ENCODE measurements at places on chromosomes 6 and 20. TPM values are rescaled to one million over a fixed set of nuclear protein-coding genes. Genes with fewer than 3 reads are reported as not detected.

- no peaks in the 10 kb centered on the region for H3K27me3 ChIP-seq
- no peak overlapping the region for H3K27ac ChIP-seq
- no peak overlapping the region for H3K4me3 ChIP-seq
- no peak for DNase-seq
- no peaks in the 10 kb centered on the region for H3K36me3 ChIP-seq
Measured at GRCh38 chr6:131023834-131024504, 39.1 kb downstream of the EPB41L2 start.

CTCFL gene
- total RNA-seq = 0.05 TPM

CDK19 gene
- total RNA-seq = 5.9 TPM

NOTCH4 gene
- 2.6 TPM for total RNA-seq

SLC22A7 gene
- 143 TPM for total RNA-seq

SMIM26 gene
- 52.6 TPM for total RNA-seq

- no peaks in the 10 kb centered on the region for H3K4me1 ChIP-seq
- no peak overlapping the region for H3K27ac ChIP-seq
- H3K4me3 ChIP-seq = no peak overlapping the region
- no peak for DNase-seq
Measured at GRCh38 chr6:160036790-160037206, 67.9 kb downstream of the IGF2R start.

KHDRBS2 gene
- 1.1 TPM for total RNA-seq

GRCh38 chr20:50003253-50003656 lies 20.5 kb downstream of the SNAI1 start:
- no peaks in the 10 kb centered on the region for H3K4me1 ChIP-seq
- no peaks in the 10 kb centered on the region for H3K36me3 ChIP-seq
- H3K4me3 ChIP-seq = no peak overlapping the region
- H3K27ac ChIP-seq = no peak overlapping the region
- H3K27me3 ChIP-seq = peaks cover 3% of the 10 kb centered on the region

ZSCAN23 gene
- 0.42 TPM for total RNA-seq

HLA-DPB1 gene
- total RNA-seq = 23.4 TPM

VGLL2 gene
- not detected for total RNA-seq
